ENCODE measurements at places on chromosomes 1 and 21. TPM values are rescaled to one million over a fixed set of nuclear protein-coding genes. Genes with fewer than 3 reads are reported as not detected.

Gene PMVK
- 45.6 TPM for total RNA-seq

Gene LAMC1
- total RNA-seq: 126 TPM

Gene TDRD5
- total RNA-seq: not detected

Gene INTS3
- 22.7 TPM for total RNA-seq

Gene FALEC
- not detected for total RNA-seq

Gene HSD17B7
- total RNA-seq: 8.8 TPM

Gene RNU1-2
- not detected for total RNA-seq

Gene HMCN1
- 0.42 TPM for total RNA-seq

Gene TMIGD3
- total RNA-seq: not detected

Gene F5
- total RNA-seq: 0.09 TPM

Gene PEX19
- total RNA-seq: 26.0 TPM

Gene GPR3
- total RNA-seq: 1.7 TPM

Gene LORICRIN
- total RNA-seq: not detected

Gene HMGCS2
- total RNA-seq: not detected

Gene ERG
- not detected for total RNA-seq

Gene TNFAIP8L2
- not detected for total RNA-seq

Gene IL20
- not detected for total RNA-seq

Gene YRDC
- total RNA-seq: 18.1 TPM

Gene GJA4
- not detected for total RNA-seq

Gene GPX7
- total RNA-seq: not detected

Gene NMNAT2
- total RNA-seq: 0.42 TPM

Gene GPR61
- not detected for total RNA-seq

Gene PTPRF
- 83.1 TPM for total RNA-seq

Gene FAM72C
- total RNA-seq: 6.9 TPM

Gene ATP6V1G3
- not detected for total RNA-seq

Gene C1orf210
- total RNA-seq: not detected

Gene PTGFR
- not detected for total RNA-seq

Gene RNF186
- not detected for total RNA-seq

Gene SLAMF1
- not detected for total RNA-seq

Gene UHMK1
- total RNA-seq: 20.2 TPM

Gene SELL
- total RNA-seq: 0.24 TPM

Gene ICOSLG
- total RNA-seq: 2.0 TPM

Gene ALPL
- 0.14 TPM for total RNA-seq

Gene C1orf198
- total RNA-seq: 14.2 TPM

Gene PGLYRP4
- not detected for total RNA-seq

Gene ATAD3B
- total RNA-seq: 2.5 TPM

Gene PPP1R12B
- 1.6 TPM for total RNA-seq

Gene C1QTNF12
- 1.7 TPM for total RNA-seq

All from A549 treated with ZK216348 at 1 μM for 4 hours (cell line).